Gastroesophageal sphincter (tissue), 4 donors: ENCODE measurements at places on chromosomes 6 and 20.

DNA sequence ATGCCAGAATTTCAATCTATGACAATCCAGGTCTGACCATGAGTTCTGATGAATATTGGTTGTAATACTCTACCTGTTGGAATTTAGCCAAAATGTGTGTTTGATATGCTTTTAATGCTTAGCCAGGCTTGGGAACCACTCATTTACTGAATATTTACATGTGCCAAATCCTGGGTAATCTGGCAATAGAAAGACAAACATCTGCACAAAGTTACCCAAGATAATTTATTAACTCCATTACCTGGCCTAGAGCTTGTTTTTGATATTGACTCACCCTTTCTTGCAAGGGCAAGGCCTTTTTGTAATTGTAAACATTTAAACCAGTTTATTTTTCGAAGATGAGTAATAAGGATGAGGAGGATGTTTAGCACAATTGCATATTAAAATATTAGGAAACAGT, 13.5 kb upstream of the CD2AP start:
- ATAC-seq = no peak
- no peaks in the 10 kb centered on the region for H3K4me1 ChIP-seq
- H3K36me3 ChIP-seq = no peaks in the 10 kb centered on the region
- H3K27ac ChIP-seq = no peak overlapping the region
- H3K27me3 ChIP-seq = no peaks in the 10 kb centered on the region

- no peak overlapping the region for H3K4me3 ChIP-seq
- no peak overlapping the region for H3K27ac ChIP-seq
- H3K27me3 ChIP-seq = no peaks in the 10 kb centered on the region
- H3K36me3 ChIP-seq = no peaks in the 10 kb centered on the region
- no peak for ATAC-seq
- peaks cover 5% of the 10 kb centered on the region for H3K4me1 ChIP-seq
Measured at GRCh38 chr6:90288404-90288803, 8.2 kb downstream of the BACH2 start.

DNA sequence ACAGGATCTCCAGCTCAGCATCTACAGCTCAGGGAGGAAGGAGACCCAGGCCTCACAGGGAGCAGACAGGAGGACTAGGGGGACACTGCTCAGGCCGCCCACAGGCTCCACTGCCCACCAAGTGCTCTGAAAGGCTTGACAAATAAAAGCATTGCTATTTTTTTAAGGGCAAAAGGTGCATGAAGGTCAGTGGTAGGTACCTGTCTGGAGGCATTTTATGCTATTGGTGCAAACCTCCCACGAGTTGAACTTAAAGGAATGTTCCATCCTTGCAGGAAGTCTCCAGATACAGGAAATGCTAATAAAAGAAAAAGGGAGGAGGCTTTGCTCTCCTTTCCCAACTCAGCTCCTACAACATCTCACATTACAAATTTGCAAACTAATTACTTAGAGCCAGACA, 228.1 kb downstream of the FOXC1 start:
- no peak overlapping the region for H3K27ac ChIP-seq
- H3K4me1 ChIP-seq = peaks cover 26% of the 10 kb centered on the region

- H3K4me3 ChIP-seq = no peak overlapping the region
- H3K27ac ChIP-seq = no peak overlapping the region
- H3K36me3 ChIP-seq = no peaks in the 10 kb centered on the region
Measured at GRCh38 chr6:130725551-130725950, 101.7 kb upstream of the SMLR1 start.
